ENCODE measurements at places on chromosomes 2 and 18.

DNA sequence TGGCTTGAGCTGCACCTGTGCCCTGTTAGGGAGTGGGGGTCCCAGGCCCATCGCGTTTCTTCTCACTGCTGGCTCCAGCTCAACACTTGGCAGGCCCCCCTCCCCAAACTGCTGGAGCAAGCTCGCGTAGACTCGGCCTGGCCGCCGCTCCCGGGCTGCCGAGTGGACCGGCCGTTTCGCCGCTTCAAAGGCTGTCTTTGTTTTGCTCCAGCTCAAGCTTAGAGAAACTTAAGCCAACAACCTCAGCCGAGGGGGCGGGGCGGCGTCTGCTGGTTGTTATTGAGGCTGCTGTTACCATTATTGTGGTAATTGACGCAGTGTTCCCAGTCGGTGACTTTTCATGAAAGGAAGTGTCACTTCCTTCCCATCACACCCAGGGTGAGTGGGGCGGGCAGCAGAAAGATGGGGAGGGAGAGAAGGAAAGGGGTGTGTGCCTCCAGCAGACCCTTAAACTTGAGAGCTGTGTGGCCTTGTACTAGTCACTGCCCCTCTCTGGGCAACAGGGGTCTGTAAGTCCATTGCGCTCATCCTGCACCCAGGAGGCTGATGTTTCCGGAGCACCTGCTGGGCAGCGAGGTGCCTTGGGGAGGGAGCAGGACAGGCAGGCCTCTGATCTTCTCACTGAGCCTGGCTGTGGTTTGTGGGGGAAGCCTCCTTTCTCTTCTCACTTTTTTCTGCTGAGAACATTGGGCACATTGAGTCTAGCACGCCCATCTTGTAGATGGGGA is 2.1 kb downstream of the ARID5A start:
- no peak for DNase-seq

DNA sequence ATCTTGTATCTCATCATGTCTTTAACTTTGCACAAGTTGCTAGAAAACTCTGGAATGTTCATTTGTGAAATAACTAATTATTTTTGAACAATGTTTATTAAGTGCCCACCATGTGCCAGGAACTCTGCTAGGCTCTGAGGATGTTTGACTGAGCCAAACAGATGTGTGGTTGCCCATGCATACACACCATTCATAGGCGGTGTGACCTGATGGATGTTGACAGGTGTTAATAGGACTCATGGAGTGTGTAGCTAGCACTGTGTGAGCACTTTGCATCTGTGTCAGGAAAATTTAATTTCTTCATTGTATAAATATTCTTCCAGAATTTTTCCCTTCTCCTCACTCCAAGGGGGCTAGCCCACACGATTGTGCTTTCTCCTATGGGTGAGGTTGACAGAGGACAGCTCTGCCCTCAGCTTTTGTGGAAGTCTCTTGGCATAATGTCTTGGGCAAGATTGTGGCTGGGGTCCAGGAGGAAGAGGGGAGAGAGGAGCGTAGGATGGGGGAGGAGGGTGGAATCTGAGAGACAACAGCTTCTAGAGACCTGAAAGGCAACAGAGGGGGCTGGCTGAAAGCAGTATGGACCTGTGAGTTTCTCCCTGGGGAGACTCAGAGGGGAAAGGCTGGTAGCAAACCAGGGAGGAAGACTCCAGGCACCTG is 214.6 kb upstream of the CXCR4 start:
- DNase-seq, result no peak

DNA sequence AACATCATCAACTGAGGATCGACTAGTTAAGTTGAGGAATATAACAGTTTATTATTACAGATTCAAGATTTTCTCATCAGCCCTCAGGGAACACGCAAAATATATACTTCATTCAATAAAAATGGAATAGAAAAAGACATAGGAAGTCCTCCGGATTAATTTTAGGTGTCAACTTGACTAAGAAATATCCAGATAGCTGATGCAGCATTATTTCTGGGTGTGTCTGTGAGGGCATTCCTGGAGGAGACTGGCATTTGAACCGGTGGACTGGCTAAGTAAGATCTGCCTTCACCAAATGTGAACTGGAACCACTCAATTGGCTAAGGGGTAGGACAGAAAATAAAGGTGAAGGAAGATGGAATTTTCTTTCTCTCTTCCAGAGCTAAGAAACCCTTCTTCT is 845.3 kb downstream of the SOCS6 start:
- DNase-seq, result no peak

GRCh38 chr2:142865924-142866323 is 11.5 kb upstream of the KYNU start:
- no peak for DNase-seq

DNA sequence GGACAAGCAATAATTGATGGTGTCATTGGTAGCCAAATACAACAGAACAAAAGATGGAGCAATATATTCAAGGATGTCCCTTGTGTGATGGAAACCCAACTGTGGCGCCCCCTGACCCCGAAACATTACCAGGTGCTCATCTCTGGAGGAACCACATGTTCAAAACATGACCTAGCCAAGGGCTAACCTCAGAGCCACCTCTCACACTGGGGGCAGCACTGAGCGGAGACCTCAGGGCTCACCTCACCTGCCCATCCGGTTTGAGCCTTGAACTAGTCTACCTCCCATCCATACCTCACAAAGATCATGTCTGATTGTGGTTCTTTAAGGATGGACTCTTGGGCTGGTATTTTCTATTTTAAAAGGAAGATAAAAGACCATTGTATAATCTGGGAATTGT is 314.4 kb upstream of the CDH7 start:
- DNase-seq, result no peak

GRCh38 chr2:71385012-71385411 is 53.4 kb downstream of the ZNF638 start:
- DNase-seq, result peak; percentile 56

- no peak for DNase-seq
Observed at GRCh38 chr18:36745219-36745975, 83.4 kb downstream of the TPGS2 start.

DNA sequence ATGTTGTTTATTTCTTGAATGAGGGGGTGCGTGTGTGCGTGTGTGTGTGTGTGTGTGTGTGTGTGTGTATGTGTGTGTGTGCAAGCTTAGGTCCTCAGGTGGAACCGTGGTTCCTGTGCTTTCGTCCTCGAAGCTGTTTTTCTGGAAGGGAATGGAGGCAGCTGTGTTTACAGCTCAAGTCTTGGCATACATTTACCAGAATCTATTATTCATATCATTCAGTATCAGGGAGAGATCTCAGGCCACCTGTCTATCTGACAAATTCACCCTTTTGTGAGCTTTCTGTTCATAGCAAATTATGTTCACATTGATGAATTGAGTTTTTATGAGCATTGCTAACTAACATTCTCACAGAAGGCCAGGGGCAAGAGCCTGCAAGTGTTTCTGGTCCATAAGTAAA is 550.4 kb downstream of the ARHGAP15 start:
- DNase-seq, result no peak

- DNase-seq, result no peak
Observed at GRCh38 chr18:31197676-31198075, 35.0 kb upstream of the DSC1 start.

GRCh38 chr2:30209227-30209626 is 22.1 kb upstream of the LBH start:
- no peak for DNase-seq

DNA sequence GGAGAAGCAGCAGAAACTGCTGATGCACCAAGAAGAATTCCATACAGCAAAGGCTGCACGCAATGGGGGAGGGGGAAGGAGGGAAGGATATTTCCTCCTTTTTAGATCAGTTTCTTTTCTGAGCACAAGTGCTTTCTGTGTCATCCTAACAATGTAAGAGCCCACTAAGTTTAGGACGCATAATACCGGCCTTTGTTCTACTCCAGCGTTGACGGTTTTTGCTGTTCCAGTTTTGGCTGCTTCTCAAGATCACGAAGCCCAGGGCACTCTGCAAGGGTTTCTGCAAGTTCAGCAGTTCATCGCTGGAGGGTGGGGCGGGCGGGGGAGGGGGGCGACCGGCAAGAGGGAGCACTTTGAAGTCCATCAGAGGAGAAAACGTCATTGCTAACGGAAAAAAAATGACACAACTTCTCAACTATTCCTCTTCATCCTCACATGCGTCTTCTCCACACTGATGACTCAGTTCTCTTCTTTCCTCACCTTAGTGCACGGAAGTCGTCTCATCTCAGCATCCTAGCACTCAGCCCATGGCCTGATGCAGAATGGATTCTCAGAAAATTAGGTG is 8.7 kb downstream of the FAM178B start:
- peak; percentile 50 for DNase-seq

GRCh38 chr2:164717000-164717803 is 95.9 kb upstream of the GRB14 start:
- DNase-seq, result no peak

GRCh38 chr2:223062396-223062795 is 10.4 kb downstream of the KCNE4 start:
- peak; percentile 46 for DNase-seq

DNA sequence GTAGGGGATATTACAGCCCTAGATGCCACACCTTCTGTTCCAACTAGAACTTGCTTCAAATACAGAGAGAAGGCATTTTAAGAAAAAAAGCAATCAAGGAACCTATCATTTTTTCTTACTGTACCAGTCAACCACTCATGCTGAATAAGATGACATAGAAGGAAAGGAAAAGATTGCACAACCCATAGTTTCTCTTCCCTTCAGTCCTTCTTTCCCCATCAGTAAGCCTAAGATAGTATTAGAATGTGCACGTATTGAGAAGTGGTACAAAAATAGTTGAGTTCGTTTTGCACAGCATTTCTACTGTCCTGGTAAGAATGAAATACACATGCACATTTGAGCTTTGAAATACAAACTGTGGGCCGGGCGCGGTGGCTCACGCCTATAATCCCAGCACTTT is 27.0 kb upstream of the HK2 start:
- no peak for DNase-seq

GRCh38 chr18:47203626-47204464 is 27.7 kb upstream of the IER3IP1 start:
- no peak for DNase-seq

GRCh38 chr2:172775319-172775718 is 39.7 kb downstream of the RAPGEF4 start:
- no peak for DNase-seq

- DNase-seq, result no peak
Observed at GRCh38 chr2:54967269-54967668, 83.0 kb downstream of the RTN4 start.

DNA sequence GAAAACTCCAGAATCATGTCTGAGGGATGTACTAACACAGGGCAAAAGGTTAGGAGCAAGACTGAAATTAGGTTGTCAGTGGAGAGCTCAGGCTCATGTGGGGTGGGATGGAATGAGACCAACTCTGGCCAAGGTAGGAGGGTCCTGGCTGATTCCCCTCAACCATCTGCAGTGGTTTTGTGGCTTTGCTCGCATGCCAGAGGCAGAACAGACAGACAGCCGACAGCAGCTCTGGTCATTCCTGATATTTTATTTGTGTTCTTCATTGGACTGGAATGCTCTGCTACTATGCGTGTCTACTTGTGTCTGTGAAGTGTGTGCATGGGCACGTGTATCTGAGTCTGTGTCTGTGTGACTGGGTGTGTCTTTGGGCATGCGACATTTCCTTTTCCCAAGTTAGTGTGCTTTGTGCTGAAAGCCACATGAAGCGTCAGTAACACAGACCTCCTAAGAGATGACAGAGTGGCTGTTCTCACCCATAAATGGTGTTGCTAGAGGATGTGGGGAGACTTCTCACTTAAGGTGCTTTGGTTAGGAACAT is 239.5 kb downstream of the CNTNAP5 start:
- peak; percentile 28 for DNase-seq

DNA sequence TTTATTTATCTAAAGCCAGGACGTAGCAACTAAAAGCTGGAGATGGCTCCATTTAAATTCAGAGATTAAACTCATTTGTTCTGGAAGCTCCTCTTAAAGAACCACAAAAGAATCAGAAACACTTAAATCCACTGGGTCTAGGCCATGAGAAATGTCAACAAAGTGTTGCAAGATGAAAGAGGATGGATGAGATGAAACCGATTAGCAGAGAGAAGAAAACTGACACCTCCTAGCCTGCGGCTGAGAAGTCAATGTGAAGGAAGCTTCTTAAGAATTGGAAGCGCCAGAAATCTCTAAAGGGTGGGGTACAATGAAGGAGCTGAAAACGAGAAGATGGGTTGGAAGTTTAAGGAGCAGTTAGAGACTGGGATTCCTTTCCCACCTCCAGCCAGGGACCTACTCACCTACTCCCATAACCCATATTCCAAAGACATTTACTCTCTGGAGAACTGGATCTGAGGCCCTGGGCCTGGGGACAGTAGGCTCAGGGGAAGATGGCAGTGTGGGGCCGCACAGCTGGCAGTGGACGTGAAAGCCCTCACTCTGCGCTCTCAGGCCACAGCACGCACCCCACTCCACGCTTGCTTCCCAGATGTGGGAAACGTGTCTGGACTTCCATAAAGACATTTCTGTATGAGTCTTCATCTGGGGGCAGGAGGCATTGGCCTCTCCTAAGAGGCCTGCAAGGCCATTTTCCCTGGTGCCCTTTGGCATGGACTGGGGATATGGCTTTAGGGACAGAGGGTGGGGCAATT is 188.4 kb downstream of the LOXHD1 start:
- DNase-seq, result no peak

GRCh38 chr2:46748121-46748520 is 167.5 kb downstream of the MCFD2 start:
- DNase-seq, result no peak

GRCh38 chr2:109344270-109344805 is 215.3 kb downstream of the SH3RF3 start:
- DNase-seq, result no peak

DNA sequence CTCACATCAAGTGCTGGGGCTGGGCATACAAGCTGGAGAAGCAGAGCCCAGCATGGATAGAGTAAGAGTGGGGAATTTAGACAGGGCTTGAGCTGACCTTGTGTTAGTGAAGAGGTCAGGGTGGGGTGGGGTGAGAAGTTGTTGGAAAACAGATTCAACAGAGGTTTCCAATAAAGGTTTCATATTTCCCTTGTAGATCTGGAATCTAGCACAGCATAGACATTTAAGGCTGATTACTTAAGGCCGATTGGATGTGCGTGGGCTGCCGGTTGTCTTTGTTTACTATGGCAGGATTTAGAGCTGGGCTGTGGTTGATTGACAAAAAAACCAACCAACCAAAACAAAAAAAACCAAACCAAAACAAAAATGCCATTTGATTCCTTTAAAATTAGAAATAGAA is 114.9 kb upstream of the SEC11C start:
- peak; percentile 14 for DNase-seq

- DNase-seq, result no peak
Observed at GRCh38 chr2:239735131-239735828, 289.9 kb downstream of the NDUFA10 start.

GRCh38 chr2:240960309-240960970 is 38.0 kb upstream of the SNED1 start:
- no peak for DNase-seq

Measured in AG08395 (cell line).